Glomerular endothelial cell (primary cell): ENCODE measurements at places on chromosomes 11 and 22.

GRCh38 chr11:32118025-32118974 lies 27.4 kb downstream of the RCN1 start:
- DNase-seq, result no peak

DNA sequence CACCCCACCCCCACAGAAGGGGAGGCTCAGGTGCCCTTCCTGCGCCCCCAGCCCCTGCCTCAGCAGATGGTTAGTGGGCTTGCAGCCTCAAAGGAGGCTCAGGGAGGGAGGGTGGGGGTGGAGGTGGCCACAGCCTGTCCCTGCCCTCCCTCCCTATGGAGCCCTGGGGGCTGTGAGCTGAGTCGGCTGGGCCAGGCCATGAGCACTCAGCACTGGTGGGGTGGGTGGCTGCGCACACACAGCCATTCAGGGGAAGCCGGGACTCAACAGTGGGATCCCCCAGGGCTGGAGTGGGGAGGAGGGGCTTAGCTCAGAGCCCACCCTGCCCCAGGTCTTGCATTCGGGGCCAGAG lies 50.2 kb downstream of the FLRT1 start:
- DNase-seq, result no peak

DNA sequence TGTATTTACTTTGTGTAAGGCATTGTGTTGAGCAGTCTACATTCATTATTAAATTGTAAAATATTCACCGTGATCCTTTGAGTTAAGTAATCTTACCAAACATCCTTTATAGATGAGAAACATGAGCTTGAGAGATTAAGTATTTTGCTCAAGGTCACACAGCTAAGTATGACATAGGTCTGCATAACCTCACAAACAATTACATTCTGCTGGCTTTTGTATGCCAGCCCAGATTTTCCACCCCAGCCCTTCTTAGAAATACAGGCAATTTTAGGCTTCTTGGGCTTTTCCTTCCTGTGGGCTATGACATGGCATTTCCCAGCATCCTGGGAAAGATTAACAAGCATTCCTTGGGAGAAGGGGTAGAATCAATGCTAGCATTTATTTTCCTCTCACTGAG lies 357.3 kb downstream of the NELL1 start:
- DNase-seq, result no peak

DNA sequence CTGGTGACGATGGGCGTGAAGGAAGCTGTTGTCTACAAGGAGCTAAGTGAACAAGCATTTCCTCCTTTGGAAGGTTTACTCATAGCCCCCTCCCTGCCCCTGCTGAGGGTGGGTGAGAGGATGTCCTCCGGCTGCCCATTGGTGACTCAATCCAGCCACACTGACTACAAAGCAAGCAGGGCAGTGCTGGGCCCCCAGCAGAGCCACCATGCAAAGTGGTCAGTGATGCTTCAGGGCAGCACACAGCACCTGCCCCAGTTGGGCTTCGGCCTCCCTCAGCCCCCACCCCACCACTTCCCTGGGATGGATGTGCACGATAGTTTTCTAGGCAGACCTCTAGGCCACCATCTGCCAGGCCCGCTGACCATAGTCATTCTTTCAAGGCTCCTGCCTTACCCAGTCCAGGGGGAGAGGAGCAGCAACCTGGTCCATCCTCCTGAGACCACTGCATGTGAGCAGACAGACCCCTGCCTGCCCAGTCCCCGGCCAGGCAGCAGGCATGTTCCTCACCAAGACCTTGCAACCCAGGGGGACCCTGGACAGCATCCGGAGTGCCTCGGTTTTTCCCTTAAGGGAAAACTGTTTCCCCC lies 125.1 kb downstream of the BCR start:
- DNase-seq, result peak; percentile 66

DNA sequence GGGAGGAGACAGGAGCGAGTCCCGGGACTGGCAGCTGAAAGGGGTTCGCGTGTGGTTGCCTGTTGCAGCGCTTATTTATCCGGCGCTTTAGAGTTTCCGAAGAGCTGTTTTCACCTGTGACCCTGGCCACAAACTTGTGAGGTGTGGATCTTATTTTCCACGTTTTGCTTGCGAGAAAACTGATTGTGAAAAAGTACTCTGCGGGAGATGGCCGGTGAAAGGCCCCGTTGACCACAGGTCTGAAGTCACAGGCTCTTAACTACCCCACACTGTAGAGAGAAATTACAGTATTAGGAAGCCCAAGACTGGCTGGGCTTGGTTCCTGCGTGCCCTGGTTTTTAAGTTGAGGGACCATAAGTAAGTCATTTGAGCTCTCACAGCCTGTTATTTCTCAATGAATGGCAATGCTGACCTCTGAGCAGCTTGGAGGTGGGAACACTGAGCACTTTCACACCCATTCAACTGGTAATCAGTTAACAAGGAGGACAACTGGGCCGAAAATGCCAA lies 379 bp upstream of the RAB38 start:
- no peak for DNase-seq

DNA sequence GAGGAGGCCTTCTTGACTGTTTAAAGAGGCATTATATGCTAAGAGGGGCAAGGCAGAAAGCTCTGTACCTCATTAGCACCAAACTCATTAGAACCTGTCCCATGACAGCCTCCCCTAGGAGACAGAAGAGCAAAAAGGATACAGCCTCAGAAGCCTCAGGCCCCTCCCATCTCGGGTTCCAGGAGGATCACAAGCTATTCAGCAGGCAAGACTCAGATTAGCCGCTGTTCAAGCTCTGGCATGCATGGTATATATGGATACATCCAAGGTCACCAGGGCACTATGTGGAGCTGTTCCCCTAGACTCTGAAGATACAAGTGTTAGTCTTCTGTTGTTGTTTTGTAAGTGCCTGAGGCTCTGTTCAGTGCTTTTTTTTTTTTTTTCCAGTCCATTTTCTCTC lies 32.1 kb downstream of the ATXN10 start:
- no peak for DNase-seq

DNA sequence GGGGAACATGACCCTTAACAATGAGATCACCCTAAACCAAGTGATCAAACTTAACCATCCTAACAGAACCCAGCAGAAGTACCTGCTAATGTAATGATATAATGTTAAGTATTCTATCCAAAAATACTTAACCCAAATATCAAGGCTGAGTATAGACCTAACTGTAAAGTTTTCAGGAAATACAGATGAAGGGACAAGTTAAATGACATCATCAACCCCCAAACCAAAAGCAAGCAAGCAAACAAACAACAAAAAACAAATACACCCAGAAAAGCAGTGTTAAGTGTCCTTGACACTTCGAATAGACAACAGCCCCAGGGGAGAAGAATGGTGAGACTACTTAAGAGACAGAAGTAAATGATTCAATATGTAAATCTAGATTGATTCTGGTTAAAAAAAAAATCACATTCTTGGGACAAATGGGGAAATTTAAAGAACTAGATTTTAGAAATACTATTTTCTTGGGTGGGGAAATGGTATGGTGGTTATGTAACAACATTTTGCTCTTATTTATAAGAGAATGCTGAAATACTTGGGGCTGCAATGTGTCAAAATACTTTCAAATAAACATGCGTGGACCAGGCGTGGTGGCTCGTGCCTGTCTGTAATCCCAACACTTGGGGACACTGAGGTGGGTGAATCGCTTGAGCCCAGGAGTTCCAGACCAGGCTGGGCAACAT lies 2.5 kb downstream of the CSTF3 start:
- DNase-seq, result no peak

GRCh38 chr11:31531293-31531692 lies 21.7 kb downstream of the ELP4 start:
- DNase-seq, result no peak

GRCh38 chr22:47322854-47323253 lies 560.4 kb downstream of the TBC1D22A start:
- no peak for DNase-seq

DNA sequence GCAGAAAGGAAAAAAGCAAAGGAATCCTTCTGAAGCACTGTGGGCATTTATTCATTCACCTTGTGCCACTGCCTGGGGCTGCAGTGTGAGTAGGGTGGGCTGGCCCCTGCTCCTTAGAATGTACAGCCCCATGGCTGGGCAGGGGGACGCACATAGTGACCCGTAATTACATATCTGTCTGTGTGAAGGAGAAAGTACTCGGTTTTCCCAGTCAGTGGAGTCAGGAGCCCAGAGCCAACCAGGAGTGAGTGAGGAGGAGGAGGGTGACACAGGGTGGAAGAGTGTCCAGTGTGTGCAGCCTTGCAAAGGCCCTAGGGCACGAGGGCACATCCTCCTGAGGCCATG lies 91.9 kb downstream of the CDKN1C start:
- no peak for DNase-seq

- DNase-seq, result no peak
Measured at GRCh38 chr11:134939031-134939430, 527.0 kb upstream of the B3GAT1 start.

- no peak for DNase-seq
Measured at GRCh38 chr11:113167599-113167998, 146.8 kb upstream of the TTC12 start.

DNA sequence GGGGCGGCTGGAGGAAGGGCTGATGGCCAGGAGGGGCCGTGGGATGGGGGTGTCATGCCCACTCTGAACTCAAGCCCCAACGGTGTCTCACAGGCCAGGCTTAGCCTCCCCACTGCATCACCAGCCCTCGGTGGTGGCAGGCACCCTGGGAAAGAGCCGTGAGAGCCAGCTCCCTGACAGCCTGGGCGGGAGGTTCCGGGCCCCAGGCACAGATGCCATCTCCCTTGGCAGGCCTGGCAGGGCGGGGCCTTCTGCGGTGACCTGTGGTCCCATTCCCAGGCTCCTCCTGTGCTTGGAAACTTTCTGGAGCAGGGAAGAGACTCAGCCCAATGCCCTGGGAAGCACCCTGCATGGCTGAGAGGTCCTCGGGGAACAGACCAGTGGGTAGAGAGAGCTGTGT lies 4.8 kb downstream of the PHLDA2 start:
- DNase-seq, result no peak

DNA sequence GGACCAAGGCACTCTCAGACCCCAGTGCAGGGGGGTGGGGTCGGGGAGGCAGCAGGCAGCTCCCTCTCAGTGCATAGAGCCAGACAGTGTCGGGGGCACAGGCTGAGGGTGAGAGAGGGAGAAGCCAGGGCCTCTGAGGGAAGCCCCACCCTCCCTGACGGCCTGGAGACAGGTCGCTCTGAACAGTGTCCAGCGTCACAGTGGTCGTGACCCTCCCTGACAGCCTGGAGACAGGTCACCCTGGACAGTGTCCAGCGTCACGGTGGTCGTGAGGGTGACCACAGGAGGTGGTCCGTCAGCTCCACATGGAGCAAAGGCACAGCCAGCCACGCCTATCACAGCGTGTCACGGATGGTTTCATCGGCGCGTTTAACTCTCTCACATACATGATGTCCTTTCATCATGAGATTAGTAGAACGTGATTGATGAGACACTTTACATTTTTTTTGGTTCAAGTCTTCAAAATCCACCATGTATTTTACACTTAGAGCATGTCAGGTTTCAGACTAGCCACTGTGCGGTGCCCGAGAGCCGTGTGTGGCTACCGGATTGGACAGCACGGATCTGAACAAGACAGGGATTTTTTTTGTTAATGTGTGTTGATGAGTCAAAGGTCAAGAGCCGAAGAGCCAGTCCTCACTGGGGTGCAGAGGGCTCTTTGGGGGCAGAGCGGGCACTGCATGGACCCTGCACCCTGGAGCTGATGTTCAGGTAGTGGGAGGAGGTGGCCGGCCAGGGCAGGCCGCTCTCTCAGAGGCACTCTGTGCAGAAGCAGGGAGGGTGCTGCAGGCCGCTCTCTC lies 23.9 kb upstream of the PANX2 start:
- DNase-seq, result no peak

DNA sequence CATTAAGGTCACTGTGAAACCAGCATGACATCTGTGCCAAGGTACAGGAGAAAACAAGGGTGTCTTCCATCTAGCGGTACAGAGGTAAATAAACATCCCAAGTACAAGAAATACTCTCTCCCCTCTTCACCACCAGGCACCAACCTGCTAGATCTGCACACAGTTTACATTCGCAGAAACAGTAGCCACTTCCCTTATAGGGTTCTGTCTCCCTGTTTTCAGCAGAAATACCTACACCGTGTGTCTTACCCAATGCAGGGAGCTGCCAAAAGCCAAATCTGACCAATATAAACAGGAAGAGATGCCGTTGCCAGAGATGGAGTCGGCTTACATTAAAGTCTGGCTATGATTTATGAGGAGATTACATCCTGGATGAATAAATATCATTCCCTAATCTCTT lies 1.2 kb downstream of the SCN4B start:
- DNase-seq, result no peak

DNA sequence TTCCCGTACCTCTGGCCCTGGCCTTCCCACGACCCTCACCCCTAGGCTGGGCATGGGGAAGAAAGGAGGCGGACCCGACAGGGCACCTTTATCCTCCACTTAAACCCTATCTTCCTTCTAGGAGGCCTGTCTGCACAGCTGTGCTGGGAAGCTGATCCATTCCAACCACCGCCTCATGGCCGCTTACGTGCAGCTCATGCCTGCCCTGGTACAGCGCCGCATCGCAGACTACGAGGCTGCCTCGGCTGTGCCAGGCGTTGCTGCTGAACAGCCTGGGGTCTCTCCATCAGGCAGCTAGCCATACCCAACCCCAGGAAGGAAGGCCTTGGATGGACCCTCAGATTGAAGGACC lies 599 bp downstream of the TIMM10B start:
- no peak for DNase-seq

- no peak for DNase-seq
Measured at GRCh38 chr11:58977470-58977869, 38.2 kb downstream of the GLYATL1 start.

DNA sequence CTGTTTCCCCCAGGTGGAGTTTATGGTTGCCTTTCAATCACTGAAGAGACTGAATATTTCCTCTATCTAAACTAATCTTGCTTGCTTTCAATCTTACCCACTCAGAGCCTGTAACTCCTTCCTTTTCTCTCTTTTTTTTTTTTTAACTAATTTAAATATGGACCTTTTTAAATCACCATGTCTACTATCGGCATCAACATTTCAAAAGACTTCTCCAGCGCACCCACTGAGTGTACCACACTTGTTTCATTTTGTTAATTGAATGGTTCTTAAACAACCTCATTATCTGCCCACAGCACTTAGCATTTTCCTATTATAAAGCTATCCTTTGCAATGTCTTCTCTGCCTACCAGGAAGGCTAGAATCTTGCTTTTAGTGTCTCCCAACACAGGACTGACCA lies 1212.5 kb downstream of the LRRC4C start:
- DNase-seq, result no peak

DNA sequence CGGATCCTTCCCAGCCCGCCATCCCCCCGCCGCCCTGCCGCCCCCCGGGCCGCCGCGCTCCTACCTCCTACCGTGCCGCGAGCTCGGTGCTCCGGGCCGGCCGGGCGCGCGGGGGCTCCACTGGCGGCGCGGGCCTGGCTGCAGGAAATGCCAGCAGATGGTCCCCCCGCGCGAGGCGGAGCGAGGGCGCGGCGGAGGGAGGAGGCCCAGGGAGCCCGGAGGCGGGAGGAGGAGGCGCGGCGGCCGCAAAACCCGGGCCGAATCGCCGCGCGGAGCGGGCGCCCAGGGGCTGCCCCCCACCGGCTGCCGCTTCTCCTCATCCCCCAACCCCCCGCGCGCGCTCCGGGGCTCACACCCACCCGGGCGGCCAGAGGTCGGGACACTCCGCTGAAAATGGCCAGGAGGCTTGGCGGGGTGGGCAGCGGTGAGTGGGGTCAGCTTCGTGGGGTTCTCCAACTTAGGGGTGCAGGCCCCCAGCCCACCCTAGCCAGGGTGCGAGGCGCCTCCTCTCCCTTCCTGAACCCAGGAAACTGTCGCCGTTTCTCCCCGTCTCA lies at the start of gene OSBPL5:
Gene OSBPL5 (minus strand): TSS at position 159 of the 554 bp plus-strand sequence. CDS start 36,162 bp downstream, outside the sequence.
- DNase-seq, result no peak

- DNase-seq, result no peak
Measured at GRCh38 chr11:35723493-35723892, 60.9 kb downstream of the TRIM44 start.
